ENCODE measurements at places on chromosomes 12 and 14. TPM values are rescaled to one million over a fixed set of nuclear protein-coding genes. Genes with fewer than 3 reads are reported as not detected.
A peak's percentile ranks its signal among the peaks of the same experiment; 100 is the strongest.

- no peak for DNase-seq
- H3K4me1 ChIP-seq = no peaks in the 10 kb centered on the region
- H3K27ac ChIP-seq = no peak overlapping the region
- no peak overlapping the region for H3K4me3 ChIP-seq
Observed at GRCh38 chr14:100823413-100824080, 2.4 kb upstream of the MEG3 start.

DNA sequence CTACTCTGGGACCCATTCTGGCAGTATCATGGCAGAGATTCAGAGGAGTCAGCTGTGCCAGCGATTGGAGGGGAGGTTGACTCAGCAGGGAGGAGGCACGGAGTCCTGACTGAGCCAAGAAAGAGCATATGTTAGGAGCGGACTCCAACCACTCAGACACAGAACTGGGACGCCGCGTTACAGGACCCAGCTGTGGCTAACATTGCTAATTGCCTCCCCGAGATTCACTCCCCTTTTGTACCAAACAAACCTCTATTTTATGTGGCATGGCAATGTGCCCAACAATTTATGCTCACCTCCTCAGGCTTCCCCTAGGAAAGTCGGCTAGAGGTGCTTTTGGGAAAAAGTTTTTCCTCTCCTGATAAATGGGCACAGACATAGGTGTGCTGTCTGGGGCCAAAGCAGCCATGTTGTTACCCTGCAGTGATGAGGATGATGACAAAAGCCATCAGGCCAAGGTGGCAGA is 15.2 kb upstream of the CLIP1 start:
- H3K4me3 ChIP-seq = peak overlapping the region; percentile 10
- no peaks in the 10 kb centered on the region for H3K36me3 ChIP-seq
- H3K27ac ChIP-seq = peak overlapping the region; percentile 73
- no peaks in the 10 kb centered on the region for H3K27me3 ChIP-seq
- peak; percentile 92 for DNase-seq

DNA sequence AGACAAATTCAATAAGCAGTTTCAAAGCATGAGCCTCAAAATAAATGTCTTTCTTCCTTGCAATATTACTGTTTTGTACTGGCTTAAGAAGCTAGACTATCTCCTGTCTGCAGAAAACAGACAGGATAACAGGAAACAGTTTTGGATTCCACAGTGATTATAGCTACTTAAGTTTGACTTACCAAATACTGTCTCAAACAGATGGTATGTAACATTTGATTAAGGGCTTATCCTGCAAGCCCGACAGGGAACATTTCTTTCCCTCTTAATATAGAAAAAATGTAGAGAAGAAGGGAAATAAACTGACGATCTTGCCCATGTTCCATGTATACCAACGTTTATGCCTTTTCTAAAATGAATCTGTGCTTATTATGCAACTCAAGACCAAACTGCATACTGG is 179.9 kb upstream of the EEA1 start:
- H3K4me3 ChIP-seq = no peak overlapping the region
- H3K27ac ChIP-seq = peak overlapping the region; percentile 54
- no peak for DNase-seq
- H3K36me3 ChIP-seq = no peaks in the 10 kb centered on the region

DNA sequence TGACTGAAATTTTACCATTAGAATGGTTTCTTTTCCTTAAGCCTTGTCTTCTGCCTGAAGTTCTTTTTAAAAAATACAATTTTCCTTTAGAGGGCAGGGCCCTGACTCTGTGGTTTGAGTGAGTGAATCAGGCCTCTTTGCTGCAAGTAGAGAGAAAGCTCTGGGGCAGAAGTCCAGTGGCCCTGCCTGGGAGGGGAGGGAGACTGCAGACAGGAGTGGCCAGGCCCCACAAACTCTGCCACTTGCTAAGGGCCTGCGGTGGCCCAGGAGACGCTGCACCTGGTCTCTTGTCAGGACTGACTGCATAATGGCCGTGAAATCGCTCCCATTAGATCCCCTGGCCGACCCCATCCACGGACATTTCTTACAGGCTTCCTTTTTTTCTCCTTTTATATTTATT is 25.5 kb downstream of the TSPAN11 start:
- H3K27me3 ChIP-seq = no peaks in the 10 kb centered on the region
- H3K4me3 ChIP-seq = no peak overlapping the region
- DNase-seq = no peak
- H3K4me1 ChIP-seq = no peaks in the 10 kb centered on the region
- H3K36me3 ChIP-seq = no peaks in the 10 kb centered on the region
- no peak overlapping the region for H3K27ac ChIP-seq

DNA sequence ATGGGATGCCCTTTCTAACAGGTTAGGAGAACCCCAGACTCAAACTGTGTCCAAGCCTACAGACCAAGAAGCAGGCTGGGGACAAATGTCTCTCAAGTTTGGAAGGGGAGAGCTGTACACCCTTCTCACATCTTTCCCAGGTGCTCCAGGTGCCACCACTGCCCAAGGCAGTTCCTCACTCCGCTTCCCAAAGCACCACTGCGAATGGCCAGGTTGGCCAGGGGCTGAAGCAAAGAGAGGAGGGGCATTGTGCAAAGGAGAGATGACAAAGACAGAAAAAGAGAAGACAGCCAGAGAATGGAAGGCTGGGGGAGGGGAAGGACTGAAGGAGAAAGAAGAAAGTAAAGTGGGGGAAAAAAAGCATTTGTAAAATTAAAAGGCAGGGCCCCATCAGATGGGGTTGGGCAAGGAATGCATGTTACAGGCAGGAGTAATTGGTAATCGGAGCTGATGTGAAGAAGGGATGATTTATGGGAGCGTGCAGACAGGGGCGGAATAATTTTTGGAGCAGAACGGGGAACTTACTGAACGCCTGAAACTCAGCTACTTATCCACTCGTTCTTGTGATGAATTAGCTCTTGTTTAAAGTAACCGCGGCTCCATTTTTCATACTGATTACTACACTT is 165.8 kb downstream of the ESRRB start:
- peaks cover 3% of the 10 kb centered on the region for H3K27me3 ChIP-seq
- no peak for DNase-seq
- peaks cover 4% of the 10 kb centered on the region for H3K4me1 ChIP-seq

- no peaks in the 10 kb centered on the region for H3K27me3 ChIP-seq
- H3K27ac ChIP-seq = no peak overlapping the region
- no peak overlapping the region for H3K4me3 ChIP-seq
- peaks cover 10% of the 10 kb centered on the region for H3K36me3 ChIP-seq
- no peak for DNase-seq
Observed at GRCh38 chr12:93567174-93567573, 5.3 kb upstream of the SOCS2 start.

DNA sequence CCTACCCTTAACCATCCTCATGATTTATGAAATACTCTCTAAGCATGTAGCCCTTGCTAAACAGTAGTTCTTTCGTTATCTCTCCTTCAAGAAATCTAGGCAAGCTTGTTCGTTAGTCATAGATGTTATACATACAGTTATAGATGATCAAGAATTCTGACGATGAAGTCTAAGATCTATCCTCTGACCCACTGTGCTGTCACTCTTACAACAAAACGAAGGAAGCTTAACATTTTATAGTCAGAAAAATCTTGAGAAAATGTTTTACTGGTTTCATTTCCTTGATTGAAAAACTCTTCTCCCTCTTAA is 68.9 kb downstream of the SPPL3 start:
- no peak for DNase-seq
- peaks cover 60% of the 10 kb centered on the region for H3K4me1 ChIP-seq
- H3K36me3 ChIP-seq = no peaks in the 10 kb centered on the region

- H3K36me3 ChIP-seq = no peaks in the 10 kb centered on the region
- H3K27ac ChIP-seq = no peak overlapping the region
- no peak overlapping the region for H3K4me3 ChIP-seq
Observed at GRCh38 chr14:92751819-92752218, 3.4 kb upstream of the LGMN start.

PELI2 gene
- 10.6 TPM for total RNA-seq

DNA sequence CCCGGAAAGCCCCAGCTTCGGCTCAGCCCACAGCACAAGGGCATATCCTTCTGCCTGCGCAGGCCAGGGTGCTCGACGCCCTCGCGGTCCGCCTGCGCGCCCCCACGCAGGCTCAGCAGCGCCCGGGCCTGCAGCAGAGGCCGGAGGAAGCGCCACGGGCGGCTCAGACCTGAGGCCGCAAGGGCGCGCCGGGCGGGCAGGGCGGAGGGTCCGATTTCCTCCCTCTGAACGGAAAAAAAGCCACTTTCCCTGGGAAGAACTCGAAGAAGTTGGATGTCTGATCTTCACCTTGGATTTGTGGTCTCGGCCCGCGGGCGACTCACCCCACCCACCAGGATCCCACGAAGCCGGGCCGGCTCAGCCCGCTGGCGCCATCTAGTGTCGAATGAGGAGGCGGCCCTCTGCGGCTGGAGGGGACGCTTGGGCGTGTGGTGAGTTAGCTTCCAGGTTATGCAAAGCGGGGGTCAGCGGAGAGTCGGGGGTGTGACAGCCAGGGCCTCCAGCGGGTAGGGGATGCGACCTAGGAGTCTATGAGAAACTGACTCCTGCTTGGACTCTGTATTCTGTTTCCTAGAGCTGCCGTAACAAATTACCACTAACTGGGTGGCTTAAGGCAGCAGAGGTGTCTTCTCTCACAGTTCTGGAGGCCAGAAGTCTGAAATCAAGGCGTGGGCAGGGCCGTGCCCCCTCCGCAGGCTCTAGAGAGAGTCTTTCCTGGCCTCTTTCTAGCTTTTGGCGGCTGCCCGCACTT is 40.0 kb upstream of the SRSF5 start:
- peak; percentile 95 for DNase-seq
- peaks cover 15% of the 10 kb centered on the region for H3K4me1 ChIP-seq
- peak overlapping the region; percentile 63 for H3K4me3 ChIP-seq
- peak overlapping the region; percentile 65 for H3K27ac ChIP-seq
